ENCODE measurements at places on chromosomes 11 and 22.

- no peak for DNase-seq
These were observed 435.5 kb downstream of the TBC1D22A start for GRCh38 chr22:47197773-47198500.

DNA sequence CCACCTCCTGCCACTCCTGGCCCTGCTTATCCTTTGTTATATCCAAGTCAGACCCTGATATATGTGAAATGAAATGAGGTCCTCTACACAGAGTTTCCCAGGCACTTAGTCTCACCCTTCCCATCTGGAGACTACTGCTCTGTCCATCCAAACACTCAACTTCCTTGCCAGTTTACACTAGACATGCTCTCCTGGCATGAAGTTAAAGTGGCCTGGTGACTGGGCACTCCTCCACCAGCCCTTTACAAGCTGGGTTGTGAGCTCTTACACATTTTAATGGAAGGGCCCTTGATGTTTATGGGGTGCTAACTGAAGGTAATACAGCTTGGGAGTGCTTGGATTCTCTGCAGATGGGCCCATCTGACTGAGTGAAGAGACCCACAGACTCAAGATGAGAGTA is 216.1 kb upstream of the NARS2 start:
- no peak for DNase-seq

DNA sequence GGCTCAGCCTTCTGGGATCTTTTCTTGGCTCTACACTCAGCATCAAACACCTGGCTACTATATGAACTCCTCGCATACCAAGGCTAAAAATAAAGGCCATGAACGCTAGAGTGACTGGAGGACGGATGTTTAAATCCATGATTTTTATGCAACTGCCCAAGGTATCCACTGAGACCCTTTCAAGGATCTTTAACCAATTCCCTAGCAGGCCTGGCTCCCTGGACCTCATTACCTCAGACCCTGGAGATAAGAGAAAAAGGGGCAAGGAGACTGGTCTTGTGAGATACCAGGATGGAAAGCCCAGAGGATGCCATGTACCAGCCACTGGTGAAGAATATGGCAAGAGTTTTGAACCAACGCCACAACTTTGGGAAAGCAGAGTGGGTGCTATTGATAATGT is at the start of gene OR51G2:
TSS of gene OR51G2 (minus strand) at position 101 of the 400 bp plus-strand sequence. CDS start 3,687 bp downstream, outside the sequence.
- no peak for DNase-seq

- DNase-seq, result no peak
These were observed 11.8 kb upstream of the PRODH start for GRCh38 chr22:18947905-18948304.

DNA sequence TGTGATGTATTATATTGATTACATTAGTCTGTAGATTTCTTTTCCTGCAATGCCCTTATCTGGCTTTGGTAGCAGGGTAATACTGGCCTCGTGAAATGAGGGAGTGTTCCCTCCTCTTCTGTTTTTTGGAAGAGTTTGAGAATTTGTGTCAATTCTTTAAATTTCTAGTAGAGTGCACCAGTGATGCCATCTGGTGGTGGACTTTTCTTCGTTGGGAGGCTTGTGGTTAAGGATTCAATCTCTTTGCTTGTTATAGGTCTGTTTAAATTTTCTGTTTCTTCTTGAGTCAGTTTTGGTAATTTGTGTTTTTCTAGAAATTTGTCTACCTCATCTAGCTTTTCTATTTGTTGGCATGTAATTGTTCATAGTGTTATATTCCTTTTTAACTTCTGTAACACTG is 18.9 kb downstream of the SHANK3 start:
- DNase-seq, result no peak

- no peak for DNase-seq
These were observed 18.7 kb downstream of the SLC6A5 start for GRCh38 chr11:20618083-20618482.

GRCh38 chr11:111086058-111086457 is 159.5 kb upstream of the POU2AF2 start:
- DNase-seq, result no peak

DNA sequence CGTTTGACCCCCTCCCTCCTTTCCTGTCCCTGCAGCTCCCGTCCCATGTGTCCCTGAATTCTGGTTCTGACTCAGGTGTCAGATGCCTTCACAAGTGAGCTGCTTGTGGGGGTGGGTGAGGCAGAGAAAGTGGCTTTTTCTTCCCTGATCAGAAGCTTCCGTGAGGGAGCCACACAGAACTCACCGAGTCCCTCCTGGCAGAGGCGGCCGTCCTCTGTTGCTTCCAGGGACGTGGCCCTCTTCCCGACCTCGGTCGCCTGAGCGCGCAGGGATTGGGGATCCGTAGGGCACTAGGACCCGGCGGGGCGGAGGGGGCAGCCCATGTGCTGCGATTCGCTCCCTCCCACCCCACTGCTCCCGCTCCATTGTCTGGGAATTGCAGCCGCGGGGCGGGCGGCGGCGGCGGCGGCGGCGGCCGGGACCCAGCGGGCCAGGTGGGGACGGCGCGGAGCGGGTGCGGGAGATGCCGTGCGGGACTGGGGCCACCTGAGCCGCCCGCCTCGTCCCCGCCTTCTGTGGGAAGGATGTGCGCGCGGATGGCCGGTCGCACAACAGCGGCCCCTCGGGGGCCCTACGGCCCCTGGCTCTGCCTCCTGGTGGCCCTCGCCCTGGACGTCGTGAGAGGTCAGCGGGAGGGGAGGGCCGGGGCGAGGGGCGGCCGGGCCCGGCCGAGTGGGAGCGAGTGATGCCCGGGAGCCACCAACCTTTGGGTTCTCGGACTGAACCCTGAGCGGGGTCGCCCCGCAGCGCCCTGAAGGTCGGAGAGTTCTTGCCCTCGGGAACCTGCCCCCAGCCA is at the start of gene TMEM132A:
TSS of gene TMEM132A (plus strand) at position 351 of the 796 bp plus-strand sequence. CDS start at position 525, 174 bp downstream.
- peak; percentile 23 for DNase-seq

GRCh38 chr11:9143721-9144120 is 52.3 kb upstream of the SCUBE2 start:
- DNase-seq, result no peak

GRCh38 chr11:102733232-102733875 is 8.6 kb upstream of the MMP8 start:
- DNase-seq, result no peak

- DNase-seq, result no peak
These were observed 1071.2 kb downstream of the LRRC4C start for GRCh38 chr11:40388097-40388818.

- DNase-seq, result no peak
These were observed 179.7 kb downstream of the IGLL1 start for GRCh38 chr22:23400286-23400981.

GRCh38 chr11:31815711-31816467 is 4.8 kb upstream of the PAX6 start:
- DNase-seq, result no peak

GRCh38 chr11:2579315-2580060 is 120.3 kb downstream of the KCNQ1OT1 start:
- DNase-seq, result no peak

DNA sequence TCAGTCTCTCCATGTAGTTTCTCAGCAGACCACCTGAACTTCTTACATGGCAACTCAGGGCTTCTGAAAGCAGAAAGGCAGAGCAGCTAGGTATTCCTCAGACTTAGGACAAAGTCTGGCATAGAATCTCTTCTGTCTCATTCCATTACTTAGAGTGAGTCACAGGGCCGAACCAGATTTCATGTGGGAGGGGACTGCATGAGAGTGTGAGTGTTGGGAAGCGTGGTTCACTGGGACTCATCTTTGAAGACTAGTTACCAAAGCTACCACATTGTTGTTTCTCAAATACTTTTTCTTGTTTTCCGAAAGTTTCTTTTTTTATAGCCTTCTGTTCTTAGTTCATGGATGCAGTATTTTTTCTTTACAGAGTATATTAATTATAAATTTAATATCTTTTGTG is 36.1 kb upstream of the SCN3B start:
- DNase-seq, result no peak

- no peak for DNase-seq
These were observed 80.8 kb downstream of the IGLL5 start for GRCh38 chr22:22968366-22968765.

- no peak for DNase-seq
These were observed 71.8 kb upstream of the ADORA2A start for GRCh38 chr22:24355574-24355973.

DNA sequence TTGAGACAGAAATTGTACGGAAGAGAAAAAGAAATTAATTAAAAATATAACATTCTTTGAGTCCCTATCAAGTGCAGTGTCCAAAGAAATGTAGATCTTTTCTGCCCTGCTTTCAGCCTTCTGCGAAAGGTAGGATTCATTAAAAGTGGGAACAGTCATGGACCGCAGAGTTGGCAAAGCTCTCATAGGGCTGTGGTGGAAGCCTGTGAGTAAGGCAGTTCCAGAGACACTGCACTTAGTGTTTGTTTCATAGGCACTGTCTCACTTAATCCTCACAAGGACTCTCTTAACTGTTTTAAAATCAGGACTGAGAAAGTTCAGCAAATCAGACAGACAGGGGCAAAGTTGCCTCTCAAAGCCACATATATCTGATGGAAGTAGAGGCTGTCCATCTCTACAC is 5.5 kb downstream of the MRGPRX2 start:
- DNase-seq, result no peak

GRCh38 chr11:122253589-122254231 is 137.7 kb upstream of the BLID start:
- no peak for DNase-seq

DNA sequence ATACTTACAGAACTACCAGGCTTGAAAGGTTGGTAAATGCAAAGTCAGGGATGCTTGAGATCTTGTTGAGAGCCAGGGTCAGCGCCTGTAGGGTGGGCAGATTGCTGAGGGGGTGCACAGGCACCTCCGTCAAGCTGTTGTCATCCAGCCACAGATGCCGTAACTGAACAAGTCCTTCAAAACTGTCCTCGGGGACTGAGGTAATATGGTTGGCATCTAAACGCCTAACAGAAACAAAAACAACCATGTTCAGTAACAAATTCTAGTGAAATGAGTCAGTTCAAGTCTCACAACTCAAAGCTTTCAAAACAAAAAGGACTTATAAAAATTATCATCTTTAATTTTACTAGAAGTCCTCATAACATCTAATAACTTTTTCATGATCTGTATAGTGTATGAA is 22.2 kb upstream of the CCDC34 start:
- peak; percentile 77 for DNase-seq

GRCh38 chr22:31346255-31346732 is at the start of gene PATZ1:
Gene PATZ1, minus strand, starts transcription at chr22:31346346. Its CDS starts 744 bp downstream, at chr22:31345602.
- DNase-seq, result peak; percentile 44

DNA sequence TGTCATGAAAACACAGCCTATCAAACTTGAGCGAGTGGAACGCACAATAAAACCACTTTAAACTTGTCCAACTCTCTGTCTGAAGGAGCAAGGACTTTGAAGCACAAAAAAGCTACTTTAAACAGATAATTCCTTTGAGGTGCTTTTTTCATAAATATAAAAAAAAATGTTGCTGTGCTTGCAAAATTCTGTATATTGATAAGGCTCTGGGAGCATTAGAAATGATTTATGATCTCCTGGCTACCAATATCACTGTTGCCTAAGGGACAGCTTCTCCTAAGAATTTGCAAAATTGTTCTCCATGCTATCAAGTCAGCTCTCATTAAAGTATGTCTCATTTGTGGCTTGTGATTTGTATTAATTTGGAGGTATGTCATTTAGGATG is 37.6 kb upstream of the LDLRAD3 start:
- no peak for DNase-seq

- DNase-seq, result no peak
These were observed 85.9 kb upstream of the GRK3 start for GRCh38 chr22:25478528-25478927.

- no peak for DNase-seq
These were observed 153.8 kb upstream of the ARHGAP20 start for GRCh38 chr11:110866081-110866480.

GRCh38 chr11:35663408-35663702 is 780 bp downstream of the TRIM44 start:
- DNase-seq, result no peak

DNA sequence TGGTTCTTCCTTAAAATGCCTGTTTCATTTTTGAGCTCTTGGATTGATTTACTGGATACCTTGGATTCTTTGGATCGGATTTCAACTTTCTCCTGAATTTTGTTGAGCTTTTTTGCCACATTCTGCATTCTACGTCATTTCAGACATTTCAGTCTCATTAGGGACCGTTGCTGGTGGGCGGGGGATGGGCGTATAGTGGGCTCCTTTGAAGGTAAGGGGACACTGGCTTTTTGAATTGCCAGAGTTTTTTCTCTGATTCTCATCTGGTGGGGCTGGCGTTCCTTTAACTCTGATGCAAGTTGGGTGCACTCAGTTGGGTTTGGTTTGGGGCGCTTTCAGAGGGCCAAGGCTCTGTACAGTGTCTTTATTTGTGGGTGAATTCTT is 216.5 kb downstream of the DYNC2H1 start:
- no peak for DNase-seq

- no peak for DNase-seq
These were observed 3.9 kb downstream of the ATF4 start for GRCh38 chr22:39524089-39524752.

DNA sequence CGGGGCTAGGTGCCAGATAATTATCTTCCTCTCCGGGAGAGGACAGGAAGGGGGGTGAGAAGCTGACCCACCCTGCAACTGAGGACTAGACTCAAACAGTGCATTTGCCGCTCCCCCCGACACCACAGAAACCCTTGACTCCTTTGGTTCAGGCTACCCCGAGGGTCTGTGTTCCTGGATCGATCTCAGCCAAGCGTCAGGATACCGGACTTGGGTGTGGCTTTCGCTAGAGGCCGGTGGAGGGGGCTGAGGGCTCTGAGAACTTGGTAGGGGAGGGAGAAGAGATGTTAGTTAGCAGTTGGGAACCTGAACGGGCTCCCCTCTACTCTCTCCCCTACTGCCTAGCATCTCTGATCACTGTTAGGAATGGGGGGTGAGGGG is 840 bp downstream of the SEZ6L start:
- DNase-seq, result no peak

DNA sequence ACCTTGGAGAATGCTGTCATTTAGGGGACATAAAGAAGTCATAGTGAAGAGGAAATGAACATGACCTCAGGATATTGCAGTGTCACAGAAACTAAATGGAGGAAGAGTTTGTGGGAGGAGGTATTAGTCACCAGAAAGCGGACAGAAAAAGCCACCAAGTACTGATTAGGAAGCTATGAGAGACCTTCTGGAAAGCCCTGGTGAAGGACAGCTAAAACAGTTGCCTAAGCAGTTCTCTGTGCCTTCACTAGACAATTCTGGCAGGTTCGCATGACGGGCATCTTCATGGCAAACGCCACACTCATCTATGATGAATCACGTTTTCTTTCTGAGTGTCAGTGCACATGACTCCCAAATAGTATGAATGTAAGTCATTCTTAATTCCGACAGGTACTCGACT is 325.8 kb downstream of the C11orf87 start:
- no peak for DNase-seq

Data from NCI-H524 treated with DMSO at 0.1 percent for 48 hours (cell line).